AG04450 (cell line): ENCODE measurements at places on chromosomes 2 and 18.
A peak's percentile ranks its signal among the peaks of the same experiment; 100 is the strongest.

DNA sequence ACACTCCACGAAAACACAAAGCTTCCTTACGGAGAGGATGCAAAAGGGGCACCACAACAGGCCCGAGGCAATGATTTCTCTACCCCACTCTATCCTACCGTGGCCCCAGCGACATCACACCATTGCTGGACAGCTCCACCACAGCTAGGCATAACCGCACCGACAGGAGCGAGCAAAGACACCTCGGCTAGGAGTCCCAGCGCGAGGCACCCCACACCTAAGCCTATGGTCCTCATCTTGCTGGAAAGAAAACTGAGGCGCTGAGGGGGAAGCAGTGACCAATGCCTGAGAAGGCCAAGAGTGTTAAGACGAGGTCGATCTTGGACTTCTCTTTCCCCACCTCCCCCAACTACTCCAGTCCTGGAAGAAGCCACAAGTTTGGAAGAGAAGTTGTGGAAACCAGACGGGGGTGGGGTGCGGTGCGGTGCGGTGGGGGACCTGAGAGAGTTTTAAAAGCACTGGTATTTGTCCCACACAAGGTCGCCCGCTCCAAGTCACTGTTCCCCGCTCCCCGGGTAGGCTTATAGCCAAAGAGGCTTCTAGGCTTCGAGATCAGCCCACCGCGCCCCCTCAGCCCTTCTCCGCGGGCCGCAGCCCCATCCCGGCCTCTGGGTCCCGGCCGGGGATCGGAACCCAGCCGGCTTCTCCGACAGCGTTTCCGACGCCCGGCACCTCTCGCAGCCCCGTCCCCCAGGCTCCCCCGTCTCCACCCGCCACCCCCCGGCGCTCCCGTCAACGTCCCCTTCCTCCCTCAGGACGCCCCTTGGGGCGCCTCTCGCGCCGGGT lies 766 bp downstream of the PDE6D start:
- no peak for DNase-seq

- no peak for DNase-seq
These were observed 255.5 kb downstream of the RIT2 start for GRCh38 chr18:42860011-42860410.

DNA sequence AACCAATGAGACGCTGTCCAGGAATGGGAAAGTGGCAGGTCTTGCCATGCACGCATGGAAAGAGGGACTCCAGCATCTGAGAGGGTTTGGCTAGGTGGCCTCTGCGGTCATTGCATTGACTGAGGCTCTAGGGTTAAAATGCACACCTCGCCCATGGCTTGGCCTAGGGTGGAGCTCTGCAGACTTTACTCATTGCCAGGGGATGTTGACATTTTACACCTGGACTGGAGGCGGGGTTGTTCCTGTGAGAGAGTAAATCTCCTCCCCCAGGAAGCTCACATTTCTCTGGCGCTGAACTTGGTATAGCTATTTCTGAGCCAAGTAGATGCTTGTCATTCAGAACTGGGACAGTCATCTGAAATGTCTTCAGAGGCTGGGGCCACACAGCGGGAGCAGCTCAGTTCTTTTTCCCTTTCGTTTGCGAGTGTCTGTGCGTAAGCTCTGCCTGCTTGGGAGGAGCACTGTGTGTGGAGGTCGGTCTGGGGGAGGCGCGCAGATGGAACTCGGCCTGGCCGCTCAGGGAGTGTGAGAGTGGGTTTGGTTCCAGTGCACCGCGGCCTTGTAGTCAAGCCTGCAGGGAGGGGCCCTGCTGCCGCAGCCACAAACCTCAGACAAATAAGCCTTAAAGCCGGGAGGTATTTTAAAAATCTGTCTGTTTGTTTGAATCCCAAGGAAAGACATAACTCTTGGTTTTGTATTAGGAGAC lies 76.5 kb downstream of the LPIN1 start:
- DNase-seq = no peak

GRCh38 chr2:224347176-224348051 lies 54.5 kb downstream of the FAM124B start:
- DNase-seq = no peak

GRCh38 chr2:228369400-228370031 lies 188.0 kb upstream of the SPHKAP start:
- no peak for DNase-seq

GRCh38 chr2:159185401-159186130 lies 100.9 kb downstream of the WDSUB1 start:
- no peak for DNase-seq

- DNase-seq = no peak
These were observed 50.1 kb downstream of the THUMPD2 start for GRCh38 chr2:39728941-39729351.

- no peak for DNase-seq
These were observed 107.5 kb downstream of the TMEM18 start for GRCh38 chr2:569681-570080.

- DNase-seq = no peak
These were observed 73.0 kb downstream of the NCAPH start for GRCh38 chr2:96408616-96409015.

- DNase-seq = no peak
These were observed 77.4 kb downstream of the DYSF start for GRCh38 chr2:71530641-71531332.

DNA sequence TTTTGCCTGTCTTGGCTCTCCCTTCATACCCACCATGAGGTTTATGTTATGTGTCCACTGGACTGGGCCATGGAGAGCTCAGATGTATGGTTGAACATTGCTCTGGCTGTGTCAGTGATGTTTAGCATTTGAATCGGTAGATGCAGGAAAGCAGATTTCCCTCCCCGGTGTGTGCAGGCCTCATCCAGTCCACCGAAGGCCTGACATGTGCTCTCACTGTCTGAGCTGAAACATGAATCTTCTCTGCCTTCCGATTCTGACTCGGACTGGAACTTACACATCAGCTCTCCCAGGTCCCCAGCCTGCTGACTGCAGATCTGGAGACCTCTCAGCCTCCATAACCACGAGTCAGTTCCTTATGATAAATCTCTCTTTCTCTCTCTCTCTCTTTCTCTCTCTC lies 72.4 kb upstream of the SLC66A3 start:
- no peak for DNase-seq

- peak; percentile 81 for DNase-seq
These were observed 22.3 kb upstream of the RHOB start for GRCh38 chr2:20424300-20425290.

DNA sequence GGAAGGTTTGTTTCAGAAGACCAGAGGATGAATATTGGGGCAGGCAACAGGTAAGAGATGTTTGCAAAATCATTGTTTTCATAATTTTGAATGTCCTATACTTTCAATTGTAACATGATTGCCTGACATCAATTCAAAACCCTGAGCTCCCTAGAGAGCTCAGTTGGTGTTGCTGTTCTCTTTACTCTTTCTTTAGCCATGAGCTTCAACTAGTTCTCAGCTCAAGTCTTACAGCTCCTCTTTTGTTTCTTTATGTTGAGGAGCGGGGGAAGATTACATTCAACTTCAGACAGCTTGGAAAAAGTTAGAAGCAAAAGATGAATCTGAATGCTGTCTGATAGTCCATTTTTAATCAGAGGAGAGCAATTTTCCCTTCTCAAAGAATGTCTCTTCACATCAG lies 144.8 kb upstream of the TACR1 start:
- DNase-seq = no peak

GRCh38 chr2:126480033-126480432 lies 175.9 kb upstream of the GYPC start:
- DNase-seq = no peak
